ENCODE measurements at places on chromosomes 5 and 9.

- DNase-seq: no peak
These were observed 9.3 kb downstream of the NINJ1 start for GRCh38 chr9:93124793-93125192.

DNA sequence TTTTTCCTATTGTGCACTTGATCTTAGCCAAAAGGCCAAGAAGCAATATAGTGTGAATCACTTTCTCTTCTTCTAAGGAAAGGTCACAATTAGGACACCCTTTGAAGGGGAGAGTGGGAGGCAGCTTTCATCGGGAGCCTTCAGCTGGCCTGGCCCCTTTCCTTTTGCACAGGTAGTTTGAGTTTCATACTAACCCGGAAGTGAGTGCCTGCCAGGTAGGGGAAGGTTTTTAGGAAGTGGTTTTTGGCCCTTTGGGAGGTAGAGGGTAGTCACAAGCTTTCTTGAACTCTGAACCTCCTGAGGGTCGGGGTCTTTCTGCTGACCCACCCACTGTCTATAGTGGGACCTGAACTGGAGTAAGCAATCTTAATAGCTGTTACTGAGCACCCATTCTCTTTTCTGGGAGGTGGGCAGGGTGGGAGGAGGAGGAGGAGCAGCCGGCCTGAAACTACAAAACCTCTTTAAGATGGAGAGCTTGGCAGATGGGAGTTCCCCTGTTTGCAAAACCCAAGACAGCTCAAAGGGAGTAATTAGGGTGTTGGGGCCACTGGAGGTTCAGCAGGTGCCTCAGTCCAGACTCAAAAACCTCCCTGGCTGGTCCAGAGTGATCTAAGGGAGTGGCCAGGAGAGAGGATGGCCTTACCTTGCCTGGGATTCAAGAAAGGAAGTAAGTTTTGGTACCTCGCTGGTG, 6.0 kb downstream of the LARP1 start:
- no peak for DNase-seq

DNA sequence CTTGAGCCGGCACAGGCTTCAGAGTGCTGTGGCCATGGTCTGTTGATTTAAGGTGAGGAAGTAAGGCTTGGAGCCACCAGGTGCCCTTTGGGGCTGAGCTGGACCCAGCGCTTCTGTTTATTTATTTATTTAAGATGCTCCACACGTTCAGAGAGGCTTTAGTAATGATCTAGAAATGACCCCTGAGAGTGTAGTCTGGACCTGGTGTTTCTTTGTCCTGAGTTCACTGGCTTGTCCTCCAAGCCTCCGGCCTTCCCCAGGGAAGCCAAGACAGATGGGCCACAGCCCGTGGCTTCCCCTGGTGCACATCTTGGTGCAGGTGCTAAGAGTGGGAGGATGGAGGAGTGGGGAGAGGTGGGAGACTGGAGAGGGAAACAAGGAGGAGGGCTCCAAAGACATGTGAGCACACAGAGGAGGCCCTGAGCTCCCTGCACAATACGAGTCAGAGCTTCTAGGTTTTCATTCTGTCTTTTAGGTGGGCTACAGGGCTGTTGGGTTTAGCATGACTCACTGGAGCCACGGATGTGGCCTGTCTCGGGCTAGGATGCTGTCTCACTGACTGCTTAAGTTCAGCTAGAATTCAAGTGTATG, 56.9 kb downstream of the AHRR start:
- peak; percentile 1 for DNase-seq

- no peak for DNase-seq
These were observed 357.5 kb downstream of the CAAP1 start for GRCh38 chr9:26535151-26535550.
